ENCODE measurements at places on chromosomes 2 and 18. TPM values are rescaled to one million over a fixed set of nuclear protein-coding genes. Genes with fewer than 3 reads are reported as not detected.

TP53I3 gene
- 96.7 TPM for total RNA-seq

EIF5B gene
- 30.1 TPM for total RNA-seq

CTNNA2 gene
- 1.1 TPM for total RNA-seq

SERPINB12 gene
- not detected for total RNA-seq

VAMP5 gene
- total RNA-seq, result 28.3 TPM

IL36G gene
- not detected for total RNA-seq

Measured in mucosa of descending colon (tissue), 3 donors.